Stimulated activated CD8-positive, alpha-beta memory T cell treated with anti-CD3 and anti-CD28 coated beads, Interleukin-7, amount 100 ng/mL, for 1 hour (primary cell): ENCODE measurements at places on chromosomes 3 and 15.

DNA sequence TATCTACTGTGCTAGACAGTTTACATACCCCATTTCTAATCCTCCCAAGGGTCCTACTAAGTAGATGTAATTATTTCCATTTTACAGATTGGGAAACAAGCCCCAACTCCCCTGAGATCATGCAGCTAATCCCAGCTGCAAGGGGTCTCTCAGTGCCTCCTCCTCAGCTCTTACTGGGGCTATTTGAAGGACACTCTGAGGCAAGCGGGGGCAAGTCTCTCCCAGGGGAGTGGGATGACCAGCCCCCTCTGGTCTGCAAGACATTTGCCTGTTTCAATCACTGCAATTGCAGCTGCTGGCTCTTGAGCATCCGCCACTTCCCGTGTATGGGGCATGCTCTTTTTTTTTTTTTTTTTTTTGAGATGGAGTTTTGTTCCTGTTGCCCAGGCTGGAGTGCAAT is 11.4 kb downstream of the LAMP3 start:
- DNase-seq = no peak

DNA sequence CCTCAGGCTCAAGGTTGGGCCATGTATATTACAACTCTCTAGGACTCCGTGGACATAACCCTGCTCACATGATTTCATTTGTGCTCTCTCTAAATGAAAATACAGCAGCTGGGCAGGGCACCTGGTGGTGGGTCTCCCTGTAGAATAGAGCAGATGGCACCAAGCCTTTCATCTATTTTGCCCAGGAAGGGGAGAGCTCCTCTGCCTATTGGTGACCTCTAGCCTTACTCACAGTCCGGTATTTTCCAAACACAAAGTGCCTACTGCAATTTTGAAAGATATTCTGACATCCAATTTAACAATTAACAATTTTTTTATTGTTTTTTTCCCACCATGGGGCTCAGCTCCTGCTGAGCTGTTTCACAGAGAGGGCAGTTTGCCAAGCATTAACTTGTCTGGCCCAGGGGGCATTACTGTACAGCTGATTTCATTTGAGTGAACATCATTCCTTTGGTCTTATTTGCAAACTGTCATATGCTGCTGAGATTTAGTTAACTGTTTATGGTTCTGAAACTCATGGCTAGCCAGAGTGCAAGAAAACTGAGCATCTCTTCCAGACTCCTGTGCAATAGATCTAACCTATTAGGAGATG is 474.0 kb downstream of the EPHB1 start:
- DNase-seq = no peak

DNA sequence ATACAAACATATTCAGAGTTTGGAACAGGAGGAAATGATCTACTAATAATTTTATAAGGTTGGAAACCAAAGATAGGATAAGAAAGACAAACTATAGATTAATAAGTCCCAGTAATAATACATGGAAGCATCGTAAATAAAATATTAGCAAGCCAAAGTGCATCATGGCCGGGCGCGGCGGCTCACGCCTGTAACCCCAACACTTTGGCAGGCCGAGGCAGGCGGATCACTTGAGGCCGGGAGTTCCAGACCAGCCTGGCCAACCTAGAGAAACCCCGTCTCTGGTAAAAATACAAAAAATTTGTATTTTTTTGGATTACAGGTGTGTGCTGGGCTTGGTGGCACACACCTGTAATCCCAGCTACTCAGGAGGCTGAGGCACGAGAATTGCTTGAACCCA is 14.9 kb downstream of the MUC4 start:
- no peak for DNase-seq

- DNase-seq = no peak
Observed at GRCh38 chr3:175743733-175744400, 884.7 kb downstream of the NAALADL2 start.

DNA sequence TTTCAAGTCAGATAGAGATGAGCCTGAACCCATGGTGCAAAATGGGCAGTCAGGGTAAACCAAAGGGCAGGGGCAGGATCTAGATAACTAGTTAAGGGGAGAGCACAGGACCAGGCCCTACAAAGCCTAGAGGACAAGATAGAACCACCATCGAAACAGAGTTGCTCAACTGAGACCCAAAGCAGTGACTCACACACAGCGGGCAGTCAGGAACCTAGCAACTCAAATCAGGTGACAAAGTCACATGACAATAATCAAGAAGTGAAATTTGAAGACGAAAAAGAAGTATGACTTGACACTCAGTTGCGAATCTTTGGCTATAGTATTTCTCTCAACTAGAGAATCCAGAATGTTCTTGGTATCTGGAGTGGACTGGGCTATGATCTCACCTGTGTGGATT is 136.0 kb upstream of the PTPRG start:
- no peak for DNase-seq

GRCh38 chr3:58798312-58798711 is 131.7 kb upstream of the FAM3D start:
- DNase-seq = no peak

DNA sequence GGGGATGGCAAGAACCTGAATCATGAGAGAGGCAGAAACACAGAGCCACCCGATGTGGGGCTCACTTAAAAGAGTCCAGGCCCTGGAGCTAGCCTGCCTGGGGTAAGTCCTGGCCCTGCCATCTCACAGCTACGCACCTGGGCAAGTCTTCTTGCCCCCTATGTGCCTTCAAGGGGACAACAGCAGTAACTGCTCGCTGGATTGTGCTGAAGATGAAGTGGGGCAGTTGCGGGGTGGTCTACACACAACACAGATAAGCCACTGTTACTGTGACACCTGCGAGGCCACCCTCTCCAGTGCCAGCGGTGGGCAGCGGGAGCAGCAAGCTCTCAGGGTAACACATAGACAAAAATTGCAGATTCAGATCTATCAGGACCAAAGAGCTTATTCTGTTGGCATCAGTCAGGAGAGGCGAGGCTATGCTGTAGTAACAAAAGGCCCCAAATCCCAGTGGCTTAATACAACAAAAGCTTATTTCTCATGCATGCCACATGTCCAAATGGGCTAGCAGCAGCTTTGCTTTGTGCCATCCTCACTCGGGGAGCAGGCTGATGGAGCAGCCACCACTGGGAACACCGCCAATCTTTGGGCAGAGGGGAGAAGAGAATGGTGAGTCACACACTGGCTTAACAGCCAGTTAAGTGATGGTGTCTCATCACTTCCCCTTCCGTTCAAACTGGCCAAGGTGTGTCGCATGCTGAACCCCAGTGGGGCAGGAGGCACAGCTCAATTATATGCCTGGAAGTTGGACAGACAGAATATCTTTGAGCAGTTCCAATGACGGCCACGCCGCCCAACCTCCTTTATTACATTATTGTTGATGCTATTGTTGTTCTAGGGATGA is 78.3 kb downstream of the WNT7A start:
- no peak for DNase-seq

- no peak for DNase-seq
Observed at GRCh38 chr3:177221744-177222143, 24.5 kb upstream of the TBL1XR1 start.

GRCh38 chr15:61743345-61743909 is 316.8 kb downstream of the VPS13C start:
- no peak for DNase-seq

GRCh38 chr15:87212041-87212440 is 1044.5 kb downstream of the NTRK3 start:
- DNase-seq = no peak
